ENCODE measurements at places on chromosomes 11 and 22.

DNA sequence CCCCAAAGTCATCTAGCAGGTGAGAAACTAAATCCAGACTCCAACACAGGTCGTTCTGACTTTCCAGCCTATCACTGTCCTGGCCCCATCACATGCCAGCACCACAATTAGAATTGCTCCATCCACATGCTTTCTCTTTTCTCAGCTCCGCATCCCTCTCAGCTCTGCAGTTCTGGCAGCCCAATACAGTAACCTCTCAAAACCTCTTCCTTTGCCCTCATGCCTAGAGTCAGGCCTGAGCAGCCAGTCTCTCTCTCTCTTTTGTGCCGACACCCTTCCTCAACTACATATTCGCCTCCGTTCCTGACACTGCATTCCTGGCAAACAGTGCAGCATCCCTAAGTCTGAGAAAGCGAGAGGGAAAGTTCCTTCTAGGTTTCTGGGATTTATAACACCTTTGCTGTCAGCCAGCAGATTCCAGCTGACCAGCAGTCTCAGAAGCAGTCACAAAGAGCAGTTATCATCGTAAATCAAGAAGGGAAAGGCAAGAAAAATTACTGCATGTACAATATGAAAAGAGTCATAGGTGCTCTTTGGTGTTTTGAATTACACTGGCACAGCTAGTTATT lies 258.0 kb downstream of the FAT3 start:
- no peak for DNase-seq

DNA sequence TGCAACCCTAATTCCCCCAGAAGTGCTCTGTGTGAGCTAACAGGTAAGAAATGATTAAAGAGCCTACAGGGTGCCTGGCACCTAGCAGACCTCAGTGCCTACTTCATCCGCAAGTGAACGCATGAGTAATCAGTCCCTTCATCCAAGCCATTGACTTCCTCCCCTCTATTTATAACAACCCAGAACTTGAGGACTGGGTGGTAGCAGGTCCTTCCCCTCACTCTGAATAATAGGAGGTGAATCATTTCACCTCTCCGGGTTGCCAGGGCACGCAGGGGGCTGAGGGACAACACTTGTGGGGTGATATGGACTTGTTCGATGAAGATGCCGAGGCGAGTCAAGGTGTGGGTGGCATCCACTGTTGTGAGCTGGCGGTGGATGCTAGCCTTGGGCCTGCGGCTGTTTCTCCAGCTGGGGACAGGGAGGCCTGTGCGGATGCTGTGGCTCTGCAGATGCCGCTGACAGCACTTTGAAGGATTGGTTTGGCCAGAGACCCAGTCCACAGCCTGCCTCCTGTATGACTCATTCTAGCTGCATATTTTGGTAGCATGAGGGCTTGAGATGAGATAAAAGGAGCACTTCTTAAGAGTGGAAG lies 11.7 kb upstream of the SORL1-AS1 start:
- DNase-seq: peak; percentile 72

GRCh38 chr11:14184028-14184940 lies 174.7 kb downstream of the RRAS2 start:
- DNase-seq: no peak

DNA sequence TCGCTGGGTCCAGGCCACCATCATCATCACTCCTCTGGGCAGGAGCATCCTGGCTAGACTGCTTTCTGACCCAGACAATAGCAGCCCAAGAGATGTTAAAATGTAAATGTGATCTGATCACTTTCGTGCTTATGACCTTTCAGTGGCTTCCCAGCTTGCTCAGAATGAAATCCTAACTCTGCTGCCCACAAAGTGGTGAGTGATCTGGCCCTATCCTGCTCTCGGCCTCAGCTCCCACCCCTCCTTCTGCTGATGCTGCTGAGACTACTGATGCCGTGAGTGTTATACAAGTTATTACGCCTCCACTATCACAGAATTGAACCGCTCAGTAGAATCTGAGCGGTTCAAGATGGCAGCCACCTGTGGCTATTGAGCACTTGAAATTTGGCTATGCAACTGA lies 26.2 kb downstream of the ELF5 start:
- no peak for DNase-seq

DNA sequence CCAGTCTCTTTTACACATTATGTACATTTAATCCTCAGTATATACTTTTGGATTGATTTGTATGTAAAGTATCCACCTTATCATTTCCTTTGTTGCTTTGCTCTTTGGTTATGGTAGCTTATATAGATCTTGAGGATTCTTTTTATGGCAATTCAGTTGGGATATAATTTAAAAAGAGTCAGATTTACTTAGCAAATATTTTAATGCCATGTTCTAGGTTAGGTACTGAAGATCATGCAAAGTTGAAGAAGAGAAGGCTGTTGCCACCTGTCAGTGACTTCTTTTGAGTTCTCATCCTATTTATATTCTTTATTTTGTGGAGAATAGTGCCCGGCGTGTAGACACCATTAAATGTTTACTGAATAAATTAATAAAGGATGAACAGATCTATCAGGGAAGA lies 279.7 kb downstream of the TMEM135 start:
- DNase-seq: no peak

GRCh38 chr22:37402184-37402506 lies 25.1 kb downstream of the ELFN2 start:
- no peak for DNase-seq

GRCh38 chr22:17085277-17086181 lies 729 bp downstream of the IL17RA start:
- no peak for DNase-seq

DNA sequence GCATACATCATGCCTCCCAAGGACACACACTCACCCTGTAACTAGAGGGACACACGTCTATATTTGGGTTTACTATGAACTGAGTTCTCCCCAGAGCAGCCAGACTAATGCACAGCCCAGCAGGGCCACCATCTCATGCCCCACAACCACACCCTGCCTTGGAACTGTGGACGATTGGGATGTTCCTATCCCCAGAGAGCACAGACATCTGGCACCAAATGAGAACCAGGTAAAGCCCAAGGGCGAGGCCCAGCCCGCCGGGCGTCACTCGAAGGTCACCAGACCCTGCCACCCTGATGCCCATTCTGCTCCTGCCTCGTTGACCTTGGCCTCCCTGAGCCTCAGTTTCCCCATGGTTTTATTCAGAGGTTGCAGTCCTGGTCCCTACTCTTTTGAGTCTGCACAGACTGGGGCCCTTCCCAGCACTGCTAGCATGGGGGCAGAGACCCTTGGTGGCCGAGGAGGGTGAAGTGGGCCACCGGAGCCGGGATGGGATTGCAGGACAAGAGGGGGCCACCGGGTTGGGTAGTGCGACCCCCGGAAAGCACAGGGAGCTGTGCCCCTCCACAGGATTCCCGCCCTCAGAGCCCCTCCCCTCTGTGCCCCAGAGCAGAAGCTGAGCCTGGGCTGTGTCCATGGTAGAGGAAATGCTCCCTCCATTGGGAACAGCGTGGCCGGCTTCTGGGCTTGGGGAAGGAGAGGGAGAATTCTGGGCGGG lies 56.8 kb downstream of the IGLL5 start:
- DNase-seq: no peak

GRCh38 chr11:44243086-44243485 lies 66.9 kb downstream of the ALX4 start:
- no peak for DNase-seq

- DNase-seq: peak; percentile 57
Measured at GRCh38 chr11:3920148-3920852, 64.8 kb downstream of the STIM1 start.

DNA sequence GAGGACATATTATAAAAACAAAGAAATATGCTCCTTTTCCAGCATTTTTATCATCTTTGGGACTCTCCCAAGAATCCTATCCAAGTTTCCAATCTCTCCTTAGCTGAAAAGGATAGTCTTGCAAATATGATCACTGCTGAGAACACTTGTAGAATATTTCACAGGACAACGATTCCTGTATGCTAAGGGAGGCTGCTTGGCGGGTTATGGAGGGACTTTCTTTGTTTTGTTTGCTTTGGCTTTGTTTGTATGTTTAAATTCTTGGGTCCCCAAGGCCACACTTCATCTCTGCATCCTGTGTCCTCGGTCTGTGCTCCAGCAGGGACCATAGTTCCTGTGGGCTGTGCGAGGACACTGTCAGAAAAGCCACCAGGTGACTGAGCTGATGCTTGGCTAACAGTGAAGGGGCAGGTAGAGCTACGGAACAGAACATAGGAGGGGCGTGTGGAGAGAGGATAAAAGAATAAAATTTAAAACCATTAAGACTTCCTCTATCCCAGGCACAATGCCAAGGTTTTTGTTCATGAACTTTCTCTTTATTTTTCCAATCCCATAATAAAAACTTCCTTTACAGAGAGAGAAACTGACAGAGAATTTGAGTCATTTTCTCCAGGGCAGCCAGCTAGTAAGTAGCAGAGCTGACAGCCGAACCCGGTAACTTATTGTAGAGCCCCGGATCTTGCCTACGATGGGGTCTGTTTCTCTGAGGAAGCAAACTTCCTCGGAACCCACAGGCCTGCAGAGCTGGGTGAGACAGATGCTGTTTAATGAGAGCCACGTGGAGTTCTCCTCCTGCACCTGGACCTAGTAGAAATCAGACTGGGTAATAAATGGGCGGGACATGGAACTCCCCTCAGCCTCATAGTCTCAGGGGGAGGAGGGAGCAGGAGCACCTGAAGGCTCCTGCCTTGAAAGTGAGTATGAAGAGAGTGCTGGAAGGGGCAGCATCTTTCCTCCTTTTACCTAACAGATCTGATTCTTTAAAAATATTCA lies at the start of gene IZUMO1R:
Gene IZUMO1R (plus strand): TSS at position 615 of the 993 bp plus-strand sequence. CDS start 1,057 bp downstream, outside the sequence.
- DNase-seq: no peak

DNA sequence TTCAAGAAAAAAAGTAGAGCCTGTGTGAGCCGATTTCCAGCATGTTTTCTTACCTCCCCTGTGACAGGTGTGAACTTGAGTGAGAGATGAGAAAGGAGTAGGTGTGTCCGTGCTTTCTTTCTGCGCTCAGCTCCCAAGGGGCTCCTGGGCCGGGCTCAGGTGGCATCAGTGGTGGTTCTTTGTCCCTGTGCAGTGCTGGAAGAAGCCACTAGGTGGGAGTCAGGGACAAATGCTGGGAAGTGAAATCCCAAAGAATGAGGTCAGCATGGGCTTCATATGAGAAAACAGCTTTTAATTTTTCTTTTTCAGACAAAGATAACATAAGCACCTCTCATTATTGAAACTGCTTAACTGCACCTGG lies 57.8 kb downstream of the PPFIBP2 start:
- DNase-seq: no peak

All from activated effector memory CD4-positive, alpha-beta T cell treated with Interleukin-2 at 50 U/mL for 16 hours (primary cell).